IPS DF 19.7 (cell line): ENCODE measurements at places on chromosomes 13 and 19.

- no peak for DNase-seq
Measured at GRCh38 chr13:91017669-91018053, 329.8 kb upstream of the MIR17HG start.

DNA sequence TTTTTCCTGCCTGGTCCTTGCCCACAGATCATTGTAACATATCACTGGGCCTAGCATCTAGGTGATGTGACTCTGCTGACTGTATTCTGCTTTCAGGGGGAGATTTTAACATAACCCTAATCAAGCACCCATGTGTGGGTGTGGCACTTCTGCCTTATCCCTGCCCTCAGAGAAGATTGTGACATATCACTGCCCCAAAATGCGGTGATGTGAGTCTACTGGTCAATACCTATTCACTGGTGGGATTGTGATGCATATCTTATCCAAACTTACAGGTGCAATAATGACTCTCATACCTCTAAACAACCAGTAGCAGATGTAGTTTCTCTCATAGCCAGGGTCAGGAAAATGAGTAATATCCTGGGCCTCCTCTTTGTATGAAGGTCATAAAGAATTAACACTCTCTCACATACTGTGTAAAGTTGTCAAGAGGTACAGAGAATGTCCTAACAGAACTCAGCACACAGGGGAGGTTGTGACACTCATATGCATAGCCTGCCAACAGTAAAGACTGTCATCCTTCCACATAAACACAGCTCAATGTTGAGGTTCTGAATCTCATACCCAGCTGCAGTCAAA lies 12.1 kb upstream of the ZNF681 start:
- no peak for DNase-seq

- no peak for DNase-seq
Measured at GRCh38 chr13:52001120-52001731, 10.0 kb downstream of the ATP7B start.

DNA sequence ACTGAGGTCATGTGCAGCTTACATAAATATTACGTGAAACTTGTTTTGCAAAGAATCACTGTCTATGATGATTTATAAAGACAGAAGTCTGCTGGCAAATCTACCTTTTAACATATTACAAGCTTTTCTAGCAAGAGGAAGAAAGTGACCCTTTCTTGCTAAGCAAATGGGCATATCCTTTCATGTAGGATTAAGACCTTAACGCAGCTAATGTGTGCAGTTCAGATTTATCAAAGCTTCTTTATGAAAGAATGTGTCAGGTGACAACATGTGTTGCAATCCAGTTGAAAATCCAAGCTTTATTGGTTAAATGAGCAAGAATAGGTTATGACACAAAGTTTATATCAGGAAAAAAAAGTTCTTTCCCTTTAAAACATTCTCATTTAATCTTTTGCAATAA lies 115.6 kb upstream of the NBEA start:
- DNase-seq, result no peak

- DNase-seq, result no peak
Measured at GRCh38 chr13:76890021-76890420, 3.8 kb upstream of the KCTD12 start.

- DNase-seq, result no peak
Measured at GRCh38 chr13:47555235-47555634, 445.8 kb downstream of the SUCLA2 start.

DNA sequence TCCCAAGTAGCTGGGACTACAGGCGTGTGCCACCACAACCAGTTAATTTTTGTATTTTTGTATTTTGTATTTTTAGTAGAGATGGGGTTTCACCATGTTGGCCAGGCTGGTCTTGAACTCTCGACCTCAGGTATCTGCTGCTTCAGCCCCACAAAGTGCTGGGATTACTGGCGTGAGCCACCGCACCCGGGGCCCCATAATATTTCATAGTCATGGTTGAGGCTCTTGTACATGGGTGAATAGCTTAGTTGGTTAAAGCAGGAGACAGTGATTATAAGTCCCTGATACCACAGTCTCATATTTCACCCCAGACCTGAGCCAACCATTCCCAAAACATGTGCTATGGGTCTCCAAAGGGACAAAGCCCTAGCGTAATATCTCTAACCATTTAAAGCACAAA lies 26.1 kb downstream of the MBNL2 start:
- DNase-seq, result no peak

- no peak for DNase-seq
Measured at GRCh38 chr13:28636069-28636468, 22.9 kb upstream of the POMP start.

DNA sequence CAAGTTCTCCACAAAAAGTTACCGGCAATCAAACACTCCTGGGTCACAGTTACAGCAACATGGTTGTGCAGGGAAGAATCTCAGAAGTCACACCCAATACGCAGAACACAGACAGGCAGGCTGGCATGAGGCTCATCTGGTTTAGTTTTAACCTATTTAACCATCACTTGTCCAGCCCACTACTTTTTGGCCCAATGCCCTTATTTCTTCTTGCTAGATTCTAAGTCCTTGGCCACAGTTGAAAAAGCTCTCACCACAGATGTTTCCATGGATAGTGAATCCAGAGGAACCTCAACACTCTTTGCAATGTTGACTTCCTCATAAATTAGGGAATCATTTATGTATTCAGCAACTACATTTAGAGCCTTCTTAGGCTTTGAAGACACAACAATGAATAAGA lies 50.7 kb upstream of the FNDC3A start:
- no peak for DNase-seq

DNA sequence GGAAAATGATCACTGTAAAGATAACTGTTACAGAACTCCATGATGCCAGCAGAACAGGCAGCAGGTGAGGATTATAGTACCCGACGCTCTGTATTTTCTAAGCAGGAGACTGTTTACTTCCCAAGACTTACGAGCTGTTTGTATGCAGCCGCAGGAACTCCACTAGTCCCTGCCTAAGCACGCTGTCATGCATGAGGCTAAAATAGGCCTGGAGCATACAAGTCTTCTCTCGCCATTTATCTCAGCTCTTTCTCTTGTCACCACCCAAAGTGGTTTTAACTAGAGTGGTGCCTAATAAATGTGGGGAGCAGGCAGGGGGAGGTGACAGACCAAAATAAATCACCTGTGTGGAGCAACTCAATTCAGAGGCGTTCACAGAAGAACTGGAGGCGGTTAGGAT lies 175.8 kb downstream of the TDRD3 start:
- no peak for DNase-seq

DNA sequence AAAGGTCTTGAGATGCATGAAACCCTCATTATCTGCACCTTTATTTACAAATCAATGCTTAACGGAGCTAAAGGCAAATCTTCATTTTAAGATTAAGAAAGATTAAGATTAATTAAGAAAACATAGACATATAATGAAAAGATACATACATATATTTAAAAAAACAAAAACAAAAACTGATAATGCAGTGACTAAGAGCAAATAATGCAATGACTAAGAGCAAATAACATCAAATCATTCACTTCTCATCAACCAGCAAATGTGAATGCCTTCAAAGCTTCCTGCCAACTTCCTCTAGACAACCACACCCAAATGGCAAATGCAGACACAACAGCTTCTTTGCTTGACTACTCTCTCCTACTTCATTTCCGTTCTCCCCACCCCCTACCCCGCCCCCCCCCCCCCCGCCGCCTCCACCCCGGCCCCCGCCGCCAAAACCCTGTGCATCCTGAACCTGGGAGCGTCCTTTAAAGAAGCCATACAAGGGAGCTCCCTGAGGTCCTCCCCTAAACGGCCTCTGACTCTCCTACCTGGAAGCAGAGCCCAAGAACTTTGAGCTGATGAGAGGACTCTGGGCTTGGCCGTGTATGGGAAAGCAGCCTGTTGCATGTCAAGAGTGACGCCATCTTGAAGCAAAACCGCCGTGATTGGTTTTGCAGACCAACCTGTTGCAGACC lies 24.5 kb downstream of the TEX101 start:
- no peak for DNase-seq

DNA sequence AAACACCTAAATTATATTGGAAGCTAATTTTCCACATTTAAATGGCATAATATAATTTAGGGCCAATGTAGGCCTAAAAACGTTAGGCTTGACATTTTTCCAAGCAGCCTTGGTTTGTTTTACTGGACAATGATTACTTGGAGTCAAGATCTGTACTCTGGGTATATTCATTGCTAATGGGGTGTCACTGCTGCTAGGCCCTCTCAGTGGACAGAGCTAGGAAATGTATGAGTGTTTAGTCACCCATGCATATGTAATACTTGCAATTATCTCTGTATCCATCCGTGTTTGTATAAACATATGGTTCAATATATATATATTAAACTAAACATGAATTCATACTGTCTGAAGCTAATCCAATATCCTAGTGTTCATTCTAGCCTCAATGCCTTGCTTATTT lies 598.1 kb downstream of the DCT start:
- DNase-seq, result no peak

- no peak for DNase-seq
Measured at GRCh38 chr13:73250061-73250460, 191.3 kb downstream of the KLF5 start.

- no peak for DNase-seq
Measured at GRCh38 chr19:37699057-37699456, 20.5 kb downstream of the ZNF607 start.

- DNase-seq, result peak; percentile 7
Measured at GRCh38 chr13:33606692-33607091, 211.3 kb upstream of the RFC3 start.

- DNase-seq, result no peak
Measured at GRCh38 chr13:38657191-38657590, 29.7 kb upstream of the FREM2 start.

DNA sequence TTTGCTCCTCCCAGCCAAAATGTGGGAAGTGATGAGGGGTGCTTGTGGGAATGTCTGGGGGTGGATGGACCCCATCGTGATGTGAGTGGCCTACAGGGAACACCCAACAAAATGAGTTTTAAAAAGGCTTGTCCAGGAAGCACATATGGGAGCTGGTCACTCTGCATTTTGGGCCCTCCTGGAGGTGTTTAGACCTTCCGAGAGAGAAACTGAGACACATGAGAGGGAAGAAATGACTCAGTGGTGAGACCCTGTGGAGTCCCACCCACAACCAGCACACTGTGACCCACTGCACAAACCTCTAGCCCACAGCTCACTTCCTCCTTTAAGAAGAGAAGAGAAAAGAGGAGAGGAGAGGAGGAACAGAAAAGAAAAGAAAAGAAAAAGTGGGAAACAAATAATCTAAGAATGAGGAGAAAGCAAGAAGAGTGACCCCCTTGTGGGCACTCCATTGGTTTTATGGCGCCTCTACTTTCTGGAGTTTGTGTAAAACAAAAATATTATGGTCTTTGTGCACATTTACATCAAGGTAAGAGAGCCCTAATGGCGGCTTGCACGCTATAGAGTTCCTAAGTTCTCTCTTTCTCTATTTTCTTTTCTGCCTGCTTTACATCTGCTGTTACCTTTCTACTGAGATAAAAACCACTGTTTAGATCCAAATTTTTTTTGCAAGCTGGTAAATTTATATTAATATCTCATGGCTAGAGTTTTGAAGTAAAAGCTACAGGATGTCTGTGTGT lies 13.3 kb upstream of the LILRB1 start:
- no peak for DNase-seq

GRCh38 chr13:38394777-38395496 lies 45.3 kb downstream of the UFM1 start:
- no peak for DNase-seq

GRCh38 chr19:19057720-19058119 lies 6.1 kb upstream of the SLC25A42 start:
- DNase-seq, result no peak

DNA sequence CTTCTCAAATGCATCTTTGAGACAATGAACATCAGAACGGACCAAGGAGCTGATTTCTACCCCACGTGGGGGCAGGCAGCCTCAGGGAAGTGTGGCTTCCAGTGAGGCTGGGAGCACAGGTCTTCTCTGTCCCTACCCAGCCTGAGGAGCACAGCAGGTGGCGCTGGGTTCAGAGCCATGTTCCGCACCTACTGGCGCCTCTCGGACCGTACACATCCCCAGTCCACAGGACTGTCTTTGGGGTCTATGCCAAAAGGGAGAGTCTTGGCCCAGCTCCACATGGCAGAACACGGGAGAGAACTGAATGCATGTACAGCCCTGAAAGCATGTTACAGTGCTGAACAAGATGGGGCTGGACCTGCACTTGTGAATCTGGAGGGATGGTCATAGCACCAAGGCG lies 22.6 kb downstream of the SUGP1 start:
- no peak for DNase-seq

- DNase-seq, result no peak
Measured at GRCh38 chr13:30847650-30848307, 58.3 kb upstream of the MEDAG start.

- DNase-seq, result no peak
Measured at GRCh38 chr13:113491418-113491883, 940 bp upstream of the DCUN1D2 start.

- DNase-seq, result no peak
Measured at GRCh38 chr19:47203254-47203653, 27.7 kb downstream of the BBC3 start.

- no peak for DNase-seq
Measured at GRCh38 chr19:31706131-31706530, 356.9 kb upstream of the TSHZ3 start.

GRCh38 chr13:34464011-34464410 lies 478.1 kb upstream of the NBEA start:
- no peak for DNase-seq

GRCh38 chr19:8050274-8051096 lies 2.1 kb upstream of the CCL25 start:
- peak; percentile 88 for DNase-seq

DNA sequence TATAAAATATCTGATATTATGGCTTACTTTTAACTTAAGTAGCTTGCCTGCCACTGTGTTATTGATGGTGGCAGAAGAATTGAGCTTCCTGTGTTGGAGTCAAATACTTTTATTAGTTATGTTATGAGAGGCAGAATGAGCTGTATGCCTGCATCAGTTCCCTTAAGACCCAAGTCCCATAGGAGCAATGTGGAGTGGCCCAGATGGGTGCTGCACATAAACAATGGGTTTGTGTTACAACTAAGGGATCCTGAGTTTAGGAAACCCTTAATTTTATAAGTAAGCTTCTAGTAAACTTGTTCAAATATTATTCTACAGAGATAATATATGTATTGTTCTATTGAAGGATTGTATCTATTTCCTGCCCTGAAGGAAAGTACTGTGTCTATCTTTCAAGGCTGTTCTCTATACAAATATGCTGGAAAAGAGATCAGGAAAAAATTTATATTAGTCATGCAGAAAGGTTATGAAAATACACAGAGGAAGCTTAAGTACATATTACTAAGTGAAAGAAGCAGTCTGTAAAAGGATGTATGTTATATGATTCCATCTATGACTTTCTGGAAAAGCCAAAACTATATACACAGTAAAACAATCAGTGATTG lies 2018.0 kb upstream of the PCDH20 start:
- no peak for DNase-seq

DNA sequence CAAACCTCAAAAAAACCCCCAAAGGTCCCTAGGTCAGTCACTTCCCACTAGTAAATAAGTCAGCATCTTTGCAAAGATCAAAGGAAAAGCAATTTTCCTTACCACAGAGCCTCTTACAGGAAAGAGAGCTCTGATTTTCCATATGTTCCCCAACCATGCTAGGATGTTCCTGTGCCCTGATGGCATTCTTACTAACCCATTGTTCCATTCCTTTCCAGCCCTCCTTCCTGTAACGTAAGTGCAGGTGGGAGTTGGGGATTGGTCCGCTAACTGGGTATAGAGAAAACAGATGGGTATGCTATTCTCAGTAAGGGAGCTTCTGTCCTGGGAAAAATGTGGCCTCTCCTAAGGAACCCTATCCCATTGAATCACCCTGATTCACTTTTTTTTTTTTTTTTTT lies 14.3 kb downstream of the DPRX start:
- DNase-seq, result no peak
